ENCODE measurements at places on chromosomes 1 and 21.

DNA sequence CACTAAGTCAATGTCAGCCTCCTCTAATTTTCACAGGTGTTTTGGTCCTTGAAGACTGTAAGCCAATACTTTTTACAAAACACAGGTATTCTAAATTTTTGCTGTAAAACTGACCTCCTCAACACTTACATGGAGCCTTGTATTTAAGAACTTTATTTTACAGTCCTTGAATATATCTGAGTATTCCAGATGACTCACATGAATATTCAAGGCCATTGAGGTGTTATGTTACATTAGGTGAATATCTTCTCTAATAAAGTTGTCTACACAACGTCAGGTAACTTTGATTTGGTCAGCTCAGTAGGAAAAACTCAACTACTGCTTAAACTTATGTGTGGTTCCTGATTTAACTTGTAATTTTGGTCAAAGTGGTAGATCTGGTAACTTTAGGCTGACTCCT lies 254.2 kb downstream of the OLFM3 start:
- DNase-seq: no peak

DNA sequence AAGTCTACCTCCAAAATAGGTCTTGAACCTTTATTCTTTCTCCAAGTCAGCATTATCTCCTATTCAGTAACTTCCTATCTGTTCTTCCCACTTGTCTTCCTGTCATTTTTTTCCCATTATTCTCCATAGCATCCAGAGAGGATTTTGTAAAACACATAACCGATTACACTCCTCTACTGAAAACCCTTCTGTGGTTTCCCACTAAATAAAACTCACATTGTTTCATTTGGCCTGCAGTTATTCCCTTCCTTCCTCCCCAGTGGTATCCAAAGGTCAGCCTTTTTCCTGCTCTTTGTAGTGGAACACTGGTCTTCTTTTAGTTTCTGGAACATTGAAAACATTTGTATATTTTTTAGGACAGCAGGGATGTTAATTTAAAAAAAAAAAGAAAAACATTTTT lies 266.0 kb downstream of the GPR52 start:
- no peak for DNase-seq

- no peak for DNase-seq
These were observed 116.5 kb upstream of the SLC45A1 start for GRCh38 chr1:8201331-8201861.

DNA sequence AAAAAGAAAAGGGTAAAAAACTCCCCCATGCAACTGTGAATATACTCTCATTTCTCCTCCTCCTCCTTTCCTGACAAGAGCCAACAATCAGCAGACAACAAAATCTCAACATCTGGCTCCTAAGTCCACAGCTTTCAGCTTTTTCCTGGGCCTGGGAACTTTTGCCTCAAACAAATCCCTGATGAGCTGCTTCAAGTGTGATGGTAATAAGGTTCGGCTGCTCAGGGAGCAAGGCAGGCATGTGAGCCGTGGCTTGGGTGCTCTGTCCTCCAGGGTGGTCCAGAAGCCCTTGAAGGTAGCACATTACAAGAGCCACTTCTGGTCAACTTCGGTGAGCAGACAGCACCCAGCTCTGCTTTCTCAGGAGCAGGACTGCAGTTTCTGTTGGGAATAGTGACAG lies 46.3 kb downstream of the ITPKB start:
- DNase-seq: no peak

GRCh38 chr1:67818725-67819301 lies 14.5 kb downstream of the GNG12 start:
- no peak for DNase-seq

DNA sequence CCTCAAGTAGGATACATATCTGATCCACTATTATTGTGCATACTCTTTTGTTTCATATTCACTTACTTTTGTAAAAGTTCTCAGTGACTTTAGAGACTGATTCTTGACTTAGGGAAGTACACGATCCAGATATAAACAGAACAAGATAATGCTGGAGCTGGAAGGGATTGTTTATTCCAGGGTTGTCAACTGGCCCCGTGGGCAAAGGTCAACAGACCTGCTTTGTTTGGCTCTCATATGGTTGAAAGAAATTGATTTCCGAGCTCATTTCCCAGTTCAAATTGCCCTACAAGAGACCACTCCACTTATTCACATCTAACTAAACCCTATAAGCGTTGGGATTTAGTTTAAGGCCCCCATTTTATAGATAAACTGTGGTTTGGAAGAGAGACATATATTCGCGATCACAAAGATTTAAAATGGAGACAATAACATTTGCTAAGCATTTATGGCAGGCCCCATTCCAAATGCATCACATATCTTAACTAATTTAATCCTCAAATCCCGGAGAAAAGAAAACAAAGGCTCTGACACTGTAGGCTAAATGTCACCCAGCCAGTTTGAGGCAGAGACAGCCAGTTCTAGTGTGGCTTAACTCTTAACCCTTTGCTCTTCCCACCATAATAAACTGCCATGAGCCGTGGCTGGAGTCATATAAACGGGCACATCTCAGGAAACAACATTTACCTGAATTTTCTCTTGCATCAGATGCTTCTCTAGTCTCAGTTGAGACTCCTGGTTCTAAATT lies 20.6 kb downstream of the REG4 start:
- no peak for DNase-seq
